ENCODE measurements at places on chromosomes 2 and 18.

GRCh38 chr18:63440881-63441280 lies 18.6 kb upstream of the VPS4B start:
- DNase-seq: no peak

DNA sequence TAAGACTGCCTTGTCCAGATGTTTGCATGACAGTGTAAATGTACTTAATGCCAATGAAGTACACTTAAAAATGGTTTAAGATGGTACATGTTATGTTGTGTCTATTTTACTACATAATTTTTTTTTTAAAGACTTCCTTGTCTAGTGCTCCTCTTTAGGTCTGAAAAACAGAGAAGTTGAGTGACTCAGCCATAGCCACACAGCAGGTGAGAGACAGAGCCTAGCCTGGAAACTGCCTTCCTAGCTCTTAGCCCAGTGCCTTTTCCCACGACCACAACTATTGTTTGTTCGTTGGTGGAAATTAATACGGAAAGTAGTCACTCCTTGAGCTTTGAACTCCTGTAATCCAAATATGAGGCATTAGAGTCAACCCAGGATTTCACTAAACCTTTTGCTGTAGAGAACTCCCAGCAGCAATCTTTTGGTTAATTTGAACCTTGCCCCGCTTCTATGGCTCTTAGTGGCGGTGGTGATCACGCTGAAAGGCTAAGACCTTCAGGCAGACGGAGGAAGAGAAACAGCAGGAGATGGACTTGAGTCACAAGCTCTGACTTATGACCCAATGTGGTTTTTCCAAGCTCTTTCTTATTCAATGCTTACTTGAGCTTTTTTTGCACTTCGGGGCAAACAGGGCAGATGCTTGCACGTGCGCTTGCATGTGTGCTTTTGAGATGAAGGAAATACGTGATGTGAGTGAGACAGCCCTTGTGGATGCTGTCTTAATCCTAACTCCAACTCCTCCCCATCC lies 21.2 kb downstream of the TRIB2 start:
- DNase-seq: no peak

GRCh38 chr18:61922435-61922834 lies 29.6 kb upstream of the RNF152 start:
- DNase-seq: no peak

GRCh38 chr2:122643725-122644329 lies 888.4 kb downstream of the TSN start:
- no peak for DNase-seq

DNA sequence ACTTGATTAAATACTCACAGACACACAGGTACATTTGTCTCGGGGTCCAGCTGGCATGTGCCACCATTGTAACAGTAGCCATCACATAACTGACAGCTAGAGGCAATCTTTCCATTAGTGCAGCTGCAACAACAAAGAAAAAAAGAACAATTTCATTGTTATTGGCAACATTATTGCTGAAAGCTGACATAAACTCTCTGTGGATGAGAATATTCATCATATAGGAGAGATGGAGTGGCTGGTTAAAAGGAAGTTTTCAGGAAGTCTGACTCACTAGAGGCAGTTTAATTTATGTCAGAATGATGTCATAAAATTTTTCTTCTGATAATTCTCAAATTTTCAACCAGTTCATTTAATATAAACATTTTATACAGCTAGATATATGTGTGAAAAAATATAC lies 1490.0 kb upstream of the NXPH2 start:
- no peak for DNase-seq

- DNase-seq: no peak
These were observed 10.8 kb downstream of the GALNT1 start for GRCh38 chr18:35592298-35592697.

DNA sequence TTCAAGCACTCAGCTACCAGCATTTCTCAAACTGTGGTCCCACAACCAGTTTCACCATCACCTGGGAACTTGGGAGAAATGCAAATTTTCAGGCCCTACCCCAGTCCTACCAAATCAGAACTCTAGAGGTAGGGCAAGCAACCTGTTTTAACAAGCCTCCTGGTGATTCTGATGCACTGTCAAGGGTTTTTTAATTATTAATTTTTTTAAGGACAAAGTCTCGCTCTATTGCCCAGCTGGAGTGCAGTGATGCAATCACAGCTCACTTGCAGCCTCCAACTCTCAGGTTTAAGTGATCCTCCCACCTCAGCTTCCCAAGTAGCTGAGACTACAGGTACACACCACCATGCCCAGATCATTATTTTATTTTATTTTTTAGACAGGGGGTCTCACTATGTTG lies 7.8 kb downstream of the ACMSD start:
- DNase-seq: no peak

GRCh38 chr2:32522770-32523169 lies 105.1 kb upstream of the TTC27 start:
- no peak for DNase-seq

- no peak for DNase-seq
These were observed 785.6 kb downstream of the NR4A2 start for GRCh38 chr2:155546721-155547555.

- DNase-seq: no peak
These were observed 169.4 kb downstream of the NBAS start for GRCh38 chr2:15391751-15392150.

- no peak for DNase-seq
These were observed 53.2 kb downstream of the ITGA6 start for GRCh38 chr2:172480301-172481218.

GRCh38 chr2:907706-908105 lies 42.9 kb upstream of the SNTG2 start:
- DNase-seq: no peak

GRCh38 chr2:180144338-180144813 lies 137.3 kb upstream of the CWC22 start:
- DNase-seq: no peak

- DNase-seq: no peak
These were observed 1661.9 kb upstream of the PIK3C3 start for GRCh38 chr18:40292985-40293710.

- DNase-seq: no peak
These were observed 993.1 kb downstream of the TSN start for GRCh38 chr2:122748552-122749011.

DNA sequence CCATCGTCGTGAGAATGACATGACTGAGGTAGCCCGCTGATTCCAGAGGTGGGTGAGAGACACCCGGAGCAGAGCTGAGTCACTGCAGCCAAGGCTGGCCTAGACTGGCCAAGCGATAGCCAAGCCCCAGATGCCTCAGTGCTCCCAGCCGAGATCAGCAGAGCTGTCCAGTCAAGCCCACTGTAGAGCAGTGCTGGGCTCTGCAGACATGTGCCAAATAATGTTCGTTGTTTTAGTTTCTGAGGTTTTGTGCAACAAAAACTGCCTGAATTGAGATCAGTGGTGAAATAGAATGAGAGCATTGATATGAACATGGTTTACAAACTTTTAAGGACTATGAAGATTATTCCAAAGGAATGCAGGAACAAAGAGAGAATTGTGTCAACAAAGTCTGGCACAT lies 42.1 kb downstream of the INSIG2 start:
- no peak for DNase-seq

Measured in AG09319 (cell line).